Activated T-helper 1 cell treated with anti-CD3 and anti-CD28 coated beads, Interleukin-12 subunit alpha, Interleukin-12 subunit beta, Interleukin-2, Interleukin-4 antibody, amounts not matched to agents 30 ng/mL and 10 ng/mL and 1 ng/mL, durations not matched to agents 14 hours and 24 hours and 36 hours (primary cell): ENCODE measurements at places on chromosomes 4 and X. TPM values are rescaled to one million over a fixed set of nuclear protein-coding genes. Genes with fewer than 3 reads are reported as not detected.

DNA sequence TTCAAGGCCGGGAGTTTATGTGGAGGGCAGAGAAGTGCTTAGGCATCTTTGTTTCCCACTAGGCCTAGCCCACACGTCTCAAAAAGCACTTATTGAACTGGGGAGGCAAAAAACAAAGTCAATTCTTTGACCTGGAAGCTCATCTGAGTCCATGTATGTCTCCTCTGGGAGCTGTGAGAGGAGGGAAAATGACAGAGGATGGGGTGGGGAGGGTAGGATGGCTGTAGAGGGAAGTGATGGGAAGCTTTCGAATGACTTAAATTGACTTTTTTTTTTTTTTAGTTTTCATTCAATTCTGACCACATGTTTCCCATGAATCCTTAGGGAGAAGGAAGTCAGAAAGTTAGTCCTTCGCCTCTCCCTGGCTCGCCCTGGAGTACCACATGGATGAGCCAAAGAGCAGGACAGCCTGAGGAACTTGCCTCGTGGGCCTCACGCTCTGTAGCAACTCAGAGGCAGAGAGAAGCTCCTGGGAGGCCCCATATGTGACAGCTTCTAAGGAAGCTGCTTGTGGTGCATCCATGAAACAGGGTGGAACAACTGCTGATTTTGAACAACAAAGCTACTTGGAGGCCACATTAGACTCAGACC, 45.0 kb downstream of the NHSL2 start:
- no peak overlapping the region for H3K4me3 ChIP-seq
- H3K36me3 ChIP-seq: no peaks in the 10 kb centered on the region
- H3K4me1 ChIP-seq: no peaks in the 10 kb centered on the region

DNA sequence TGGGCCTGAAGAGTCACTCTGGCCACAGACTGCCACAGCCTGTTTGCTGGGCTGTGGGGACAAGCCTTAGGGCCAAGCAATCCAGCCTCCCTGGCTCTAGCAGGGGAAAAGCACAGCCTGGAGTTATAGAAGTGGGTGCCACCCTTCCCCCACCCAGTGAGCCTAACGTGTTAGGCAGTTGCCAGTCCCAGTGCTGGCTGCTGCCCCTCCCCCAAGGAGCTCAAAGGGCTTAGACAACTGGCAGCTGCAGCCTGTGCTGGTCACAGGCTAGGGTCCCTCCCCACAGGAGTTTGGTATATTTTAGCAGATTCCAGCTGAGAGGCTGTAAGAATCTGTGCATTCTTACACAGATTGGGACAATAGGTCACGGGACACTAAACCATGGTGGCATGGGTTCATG, 370.3 kb upstream of the FGF16 start:
- no peak for DNase-seq
- H3K4me3 ChIP-seq: no peak overlapping the region
- no peak overlapping the region for H3K27ac ChIP-seq
- no peaks in the 10 kb centered on the region for H3K4me1 ChIP-seq
- peaks cover 2% of the 10 kb centered on the region for H3K27me3 ChIP-seq
- H3K36me3 ChIP-seq: no peaks in the 10 kb centered on the region

DUX4 gene
- total RNA-seq: not detected in 2 replicates

DNA sequence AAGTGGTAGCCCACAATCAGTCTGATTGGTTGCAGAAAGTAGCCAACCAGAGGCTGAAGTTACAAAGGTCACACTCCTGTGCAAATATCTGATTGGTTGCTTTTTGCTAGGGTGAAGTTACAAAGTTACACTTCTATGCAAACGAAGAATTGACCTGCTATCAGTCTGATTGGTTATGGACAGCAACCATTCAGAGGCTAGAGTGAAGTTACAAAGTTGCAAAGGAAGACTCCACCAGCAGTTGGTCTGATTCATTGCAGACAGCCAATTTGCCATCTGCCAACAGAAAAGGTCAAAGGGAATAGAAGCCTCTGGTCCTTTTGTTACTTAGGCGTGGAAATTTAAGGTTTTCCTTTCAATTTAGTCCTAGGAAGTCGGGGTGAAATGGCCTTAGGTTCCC, 377.7 kb downstream of the PRDM5 start:
- H3K27ac ChIP-seq: no peak overlapping the region
- no peaks in the 10 kb centered on the region for H3K27me3 ChIP-seq
- H3K4me1 ChIP-seq: no peaks in the 10 kb centered on the region

- H3K4me3 ChIP-seq: no peak overlapping the region
- no peak for DNase-seq
- no peaks in the 10 kb centered on the region for H3K4me1 ChIP-seq
- no peak overlapping the region for H3K27ac ChIP-seq
- no peaks in the 10 kb centered on the region for H3K36me3 ChIP-seq
These were observed 16.4 kb downstream of the TRPC5OS start for GRCh38 chrX:111892375-111892774.

- DNase-seq: no peak
- H3K4me1 ChIP-seq: no peaks in the 10 kb centered on the region
- H3K4me3 ChIP-seq: no peak overlapping the region
- H3K36me3 ChIP-seq: no peaks in the 10 kb centered on the region
- no peak overlapping the region for H3K27ac ChIP-seq
These were observed 131.6 kb upstream of the TENM3 start for GRCh38 chr4:182111586-182111985.
